ENCODE measurements at places on chromosomes 2 and 18.
A peak's percentile ranks its signal among the peaks of the same experiment; 100 is the strongest.

- DNase-seq, result peak; percentile 49
These were observed 69.1 kb upstream of the PID1 start for GRCh38 chr2:229340086-229340760.

- DNase-seq, result no peak
These were observed 1038.6 kb downstream of the SOCS6 start for GRCh38 chr18:71327441-71327840.

GRCh38 chr18:45715212-45715780 lies 8.7 kb upstream of the SLC14A1 start:
- no peak for DNase-seq

GRCh38 chr2:3493615-3494007 lies 25.7 kb downstream of the ADI1 start:
- no peak for DNase-seq

- DNase-seq, result peak; percentile 37
These were observed 476.3 kb downstream of the TRIB2 start for GRCh38 chr2:13193075-13193474.

DNA sequence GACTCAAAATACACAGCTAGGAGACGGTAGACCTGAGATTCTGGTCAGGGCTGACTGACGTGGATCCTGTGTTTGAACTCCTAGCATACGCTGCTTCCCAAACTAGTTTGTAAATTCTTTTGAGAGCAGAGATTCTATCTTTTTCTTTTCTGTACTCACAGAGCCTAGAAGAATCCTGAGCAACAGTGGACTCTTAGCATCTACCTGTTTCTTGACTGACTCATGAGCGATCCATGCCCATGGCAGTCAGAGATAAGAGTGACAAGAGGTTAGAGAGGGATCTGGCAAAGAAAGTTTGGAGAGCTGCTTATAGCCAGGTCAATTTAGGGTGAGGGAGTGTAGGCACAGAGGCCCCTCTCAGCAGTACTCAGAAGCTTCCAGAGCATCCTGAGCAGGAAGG lies 41.1 kb upstream of the PPP1CB start:
- no peak for DNase-seq

- no peak for DNase-seq
These were observed 26.9 kb downstream of the STAT1 start for GRCh38 chr2:190987116-190987515.

- peak; percentile 6 for DNase-seq
These were observed 7.4 kb downstream of the UGT1A6 start for GRCh38 chr2:233700028-233700635.

DNA sequence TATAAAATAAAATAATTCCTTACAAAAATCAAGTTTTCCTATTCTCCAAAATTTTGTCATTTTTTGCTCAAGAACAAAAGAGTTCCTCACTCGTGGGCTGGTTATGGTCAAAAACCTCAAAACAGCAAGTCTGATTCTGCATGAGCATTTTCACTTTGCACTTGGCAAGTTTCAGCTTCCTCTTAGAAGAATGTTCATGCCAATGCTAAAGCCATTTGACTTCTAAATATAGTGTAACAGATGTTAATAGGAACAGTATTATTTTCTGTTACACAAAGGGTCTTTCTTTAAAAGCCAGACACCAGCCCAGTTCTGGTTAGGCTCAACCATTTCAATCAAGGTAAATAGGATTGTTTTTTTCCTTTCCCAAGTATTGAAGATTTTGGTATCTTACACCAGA lies 261.3 kb upstream of the CCDC68 start:
- DNase-seq, result no peak

GRCh38 chr2:238643400-238643907 lies 204.4 kb upstream of the TWIST2 start:
- DNase-seq, result no peak

GRCh38 chr2:13495051-13495450 lies 778.3 kb downstream of the TRIB2 start:
- no peak for DNase-seq

- DNase-seq, result no peak
These were observed 31.5 kb upstream of the GNAL start for GRCh38 chr18:11657554-11657953.

- DNase-seq, result no peak
These were observed 57.9 kb upstream of the EPAS1 start for GRCh38 chr2:46239175-46239846.

DNA sequence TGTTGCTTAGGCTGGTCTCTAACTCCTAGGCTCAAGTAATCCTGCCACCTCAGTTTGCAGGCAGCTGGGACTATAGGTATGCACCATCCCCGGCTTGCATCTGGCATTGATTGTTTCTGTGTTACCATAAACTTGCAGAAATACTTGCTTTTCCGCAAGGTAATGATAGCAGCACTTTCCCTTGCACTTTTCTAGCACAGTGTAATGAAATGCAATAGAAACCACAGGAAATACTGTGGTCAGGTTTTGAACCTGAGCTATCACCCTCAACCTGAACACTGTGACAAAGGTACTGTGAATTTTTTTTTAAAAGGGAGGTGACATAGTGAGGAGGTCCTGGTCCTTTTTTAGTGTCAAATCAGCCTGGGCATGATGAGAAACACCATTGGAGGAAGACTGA lies 38.3 kb downstream of the DHRS9 start:
- DNase-seq, result no peak

DNA sequence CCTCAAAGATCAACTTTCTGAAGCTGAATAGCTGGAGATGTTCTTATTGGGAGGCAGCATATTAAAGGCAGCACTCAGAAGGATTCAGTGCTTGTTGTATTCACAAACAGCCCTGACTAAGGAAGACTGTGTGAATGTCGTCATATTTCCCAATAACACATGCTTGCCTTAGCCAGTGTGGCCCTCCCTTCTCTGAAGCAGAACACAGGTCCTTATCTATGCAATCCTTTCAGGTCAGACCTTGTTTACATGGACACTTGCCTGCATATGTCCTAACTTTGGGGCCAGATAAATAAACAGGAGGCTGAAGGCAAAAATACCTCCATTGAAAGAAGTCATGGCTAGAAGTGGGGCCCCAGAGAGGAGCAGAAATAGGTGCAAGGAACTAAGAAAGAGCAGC lies 97.2 kb downstream of the SLC4A3 start:
- DNase-seq, result no peak

- no peak for DNase-seq
These were observed 76.4 kb upstream of the TTC39C start for GRCh38 chr18:23938043-23938756.

- DNase-seq, result no peak
These were observed 13.7 kb downstream of the PMS1 start for GRCh38 chr2:189797902-189798301.

GRCh38 chr18:37845498-37845897 lies 279.9 kb upstream of the CELF4 start:
- no peak for DNase-seq

GRCh38 chr2:187618813-187619212 lies 64.6 kb upstream of the TFPI start:
- DNase-seq, result peak; percentile 24

DNA sequence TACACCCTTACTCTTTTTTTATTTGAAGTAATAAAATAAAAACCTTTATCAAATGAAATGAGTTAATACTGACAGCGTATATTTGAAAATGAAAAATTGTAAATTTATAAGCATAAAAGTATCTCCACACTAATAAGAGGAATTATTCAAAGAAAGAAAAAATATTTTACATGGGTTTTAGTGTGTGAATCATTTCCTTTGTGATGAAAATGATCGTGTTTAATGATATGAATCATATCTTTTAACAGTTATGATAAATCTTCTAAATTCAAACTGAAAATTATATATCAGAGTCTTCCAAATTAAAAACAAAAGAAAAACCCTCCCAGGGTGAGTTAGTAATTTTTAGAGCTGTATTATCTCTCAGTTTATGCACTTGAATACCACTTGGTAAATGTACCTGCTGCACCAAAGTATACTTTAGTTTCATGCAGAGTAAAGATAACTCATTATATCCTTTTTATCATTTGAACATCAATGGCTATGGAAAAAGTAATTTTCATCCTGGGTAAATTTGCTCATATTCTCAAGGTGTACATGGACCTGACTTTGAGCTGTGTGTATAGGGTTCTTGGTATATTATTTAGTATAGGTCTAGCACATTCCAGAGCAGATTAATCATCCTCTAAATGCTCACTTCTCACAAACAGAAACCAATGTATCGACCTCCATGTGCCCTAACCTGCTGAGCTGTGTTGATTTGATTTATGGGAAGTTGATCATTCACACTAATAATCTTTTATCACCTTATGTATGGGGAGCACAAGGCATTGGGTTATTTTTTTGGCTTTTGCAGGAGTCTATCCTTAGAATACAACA lies 98.7 kb upstream of the VWC2L start:
- peak; percentile 32 for DNase-seq

GRCh38 chr2:2102866-2103653 lies 228.0 kb downstream of the MYT1L start:
- no peak for DNase-seq

- DNase-seq, result no peak
These were observed 132.0 kb downstream of the ALPK2 start for GRCh38 chr18:58496937-58497336.

DNA sequence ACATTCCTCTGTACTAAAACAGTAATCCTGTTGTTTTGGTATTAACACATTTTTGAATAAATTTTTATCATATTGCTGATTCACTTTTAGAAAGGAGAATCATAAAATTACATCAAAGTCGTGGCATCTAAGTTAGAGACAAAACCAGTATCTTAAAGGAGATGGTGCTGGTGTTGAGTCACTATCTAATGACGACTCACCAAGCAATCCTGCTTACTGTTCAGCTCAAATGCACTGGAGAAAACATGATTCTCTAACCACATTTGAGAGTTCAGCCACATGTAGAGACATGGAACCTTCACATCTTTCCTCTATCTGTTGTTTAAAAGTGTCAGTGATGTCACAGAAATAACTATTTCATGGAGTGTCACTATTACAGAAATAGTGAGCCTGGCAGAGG lies 473.8 kb downstream of the TGIF1 start:
- DNase-seq, result peak; percentile 87

All from fibroblast of skin of right biceps (primary cell).